ENCODE measurements at places on chromosomes 3 and 15.

DNA sequence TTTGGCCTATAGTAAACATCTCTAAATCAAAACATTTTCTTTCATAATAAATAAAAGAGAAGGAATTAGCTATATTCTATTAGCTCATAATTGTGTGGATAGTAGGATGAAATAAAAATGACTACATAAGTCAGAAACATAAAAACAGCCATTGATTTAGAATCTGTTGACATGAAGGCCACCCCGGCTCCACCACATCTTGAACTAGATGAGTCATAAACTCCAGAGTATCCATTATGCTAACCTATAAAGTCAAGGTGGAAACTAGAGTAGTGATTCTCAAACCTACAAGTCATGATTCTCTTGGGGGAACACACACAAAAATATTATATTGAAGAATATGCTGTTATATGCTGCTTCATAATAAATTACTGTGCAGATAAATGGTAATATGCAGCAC lies 831.0 kb downstream of the TUSC7 start:
- DNase-seq: no peak

GRCh38 chr15:58534556-58534955 lies 102.8 kb downstream of the LIPC start:
- DNase-seq: no peak

DNA sequence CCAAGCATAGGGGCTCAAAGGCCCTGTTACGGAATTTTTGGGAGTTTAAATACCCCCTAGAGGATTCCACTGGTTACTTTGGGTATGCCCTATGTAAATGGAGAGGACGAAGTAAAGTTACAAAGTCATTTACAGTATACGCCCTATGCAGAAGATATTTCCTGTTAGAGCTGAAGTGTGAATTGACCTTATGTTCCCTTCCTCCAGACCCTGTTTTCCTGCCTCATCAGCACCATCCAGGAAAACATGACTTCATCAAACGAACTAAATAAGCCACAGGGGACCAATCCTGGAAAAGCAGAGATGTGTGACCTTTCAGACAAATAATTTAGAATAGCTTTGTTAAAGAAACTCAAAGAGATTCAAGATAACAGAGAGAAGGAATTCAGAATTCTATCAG lies 177.4 kb downstream of the SQOR start:
- DNase-seq: no peak

- DNase-seq: no peak
Observed at GRCh38 chr15:31471731-31472430, 145.2 kb downstream of the KLF13 start.

DNA sequence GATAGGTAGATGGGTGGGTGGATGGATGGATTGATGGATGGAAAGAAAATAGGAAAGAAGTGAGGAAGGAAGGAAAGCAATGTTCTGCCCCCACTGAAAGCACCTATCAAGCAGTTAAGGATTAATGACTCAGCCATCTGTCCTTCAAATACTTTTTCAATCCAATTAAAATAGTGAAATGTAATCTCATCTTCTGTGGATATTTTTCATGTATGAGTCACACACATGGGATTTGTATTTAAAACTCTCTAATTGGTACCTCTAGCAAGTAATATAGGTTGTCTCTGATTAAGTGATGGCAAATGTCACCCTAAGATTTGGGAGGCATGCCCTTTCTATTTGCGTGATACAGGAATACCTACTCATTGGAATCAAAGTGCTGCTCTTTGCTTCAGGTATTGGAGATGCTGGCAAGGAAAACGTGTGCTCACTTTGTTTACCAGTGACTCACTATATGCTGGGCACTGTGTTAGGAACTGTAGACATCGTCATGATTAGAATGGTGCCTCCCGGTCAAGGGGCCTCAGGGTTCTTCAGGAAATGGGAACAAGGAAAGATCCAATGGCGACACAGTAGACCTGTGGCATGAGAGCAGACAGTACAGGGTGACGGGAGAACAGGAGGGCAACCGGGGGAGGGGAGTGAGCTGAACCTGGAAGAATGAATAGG lies 230.1 kb downstream of the CLSTN2 start:
- no peak for DNase-seq

DNA sequence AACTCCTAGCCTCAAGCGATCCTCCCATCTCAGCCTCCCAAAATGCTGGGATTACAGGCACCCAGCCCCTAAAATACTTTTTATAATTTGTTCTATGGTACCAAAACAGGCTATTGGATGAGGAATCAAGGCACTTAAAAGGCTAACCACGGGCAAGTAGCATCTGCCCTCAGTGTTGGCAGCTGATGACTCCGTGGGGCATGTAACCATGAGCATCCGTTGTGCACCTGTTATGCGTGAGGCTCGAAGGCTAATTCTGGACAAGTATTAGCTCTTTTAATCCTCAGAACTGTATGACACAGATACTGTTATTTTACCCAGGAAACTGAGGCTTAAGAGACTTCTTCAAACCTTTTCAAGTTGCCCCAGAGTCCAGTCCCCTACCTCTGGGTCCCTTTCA lies 10.2 kb downstream of the WDR73 start:
- DNase-seq: no peak

- no peak for DNase-seq
Observed at GRCh38 chr3:142120707-142121106, 28.6 kb downstream of the TFDP2 start.

Measured in lung (tissue), 17 donors.